Activated CD4-positive, alpha-beta T cell treated with anti-CD3 and anti-CD28 coated beads, Interleukin-10, Interleukin-2, amounts not matched to agents 100 ng/mL and 50 ng/mL, durations not matched to agents 16 hours and 8 hours (primary cell): ENCODE measurements at places on chromosomes 7 and 10.
A peak's percentile ranks its signal among the peaks of the same experiment; 100 is the strongest.

DNA sequence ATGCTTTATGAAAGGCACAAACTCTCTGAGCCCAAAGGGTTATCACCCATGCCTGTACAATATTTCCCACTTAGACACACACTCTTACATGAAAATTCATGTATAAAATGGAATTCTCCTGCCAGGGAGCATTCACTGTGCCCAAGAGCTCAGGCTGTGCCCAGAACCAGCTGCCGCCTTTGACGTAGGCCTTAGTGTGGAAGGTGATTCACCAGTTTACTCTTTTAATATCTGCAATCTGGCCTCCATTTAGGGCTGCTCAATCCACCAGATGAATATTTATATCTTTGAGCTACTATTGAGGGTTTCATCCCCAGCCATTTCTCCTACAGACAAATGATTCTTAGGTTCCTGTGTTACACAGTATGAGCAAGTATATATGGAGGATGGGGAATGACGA is 849.7 kb downstream of the CNTNAP2 start:
- DNase-seq: no peak

DNA sequence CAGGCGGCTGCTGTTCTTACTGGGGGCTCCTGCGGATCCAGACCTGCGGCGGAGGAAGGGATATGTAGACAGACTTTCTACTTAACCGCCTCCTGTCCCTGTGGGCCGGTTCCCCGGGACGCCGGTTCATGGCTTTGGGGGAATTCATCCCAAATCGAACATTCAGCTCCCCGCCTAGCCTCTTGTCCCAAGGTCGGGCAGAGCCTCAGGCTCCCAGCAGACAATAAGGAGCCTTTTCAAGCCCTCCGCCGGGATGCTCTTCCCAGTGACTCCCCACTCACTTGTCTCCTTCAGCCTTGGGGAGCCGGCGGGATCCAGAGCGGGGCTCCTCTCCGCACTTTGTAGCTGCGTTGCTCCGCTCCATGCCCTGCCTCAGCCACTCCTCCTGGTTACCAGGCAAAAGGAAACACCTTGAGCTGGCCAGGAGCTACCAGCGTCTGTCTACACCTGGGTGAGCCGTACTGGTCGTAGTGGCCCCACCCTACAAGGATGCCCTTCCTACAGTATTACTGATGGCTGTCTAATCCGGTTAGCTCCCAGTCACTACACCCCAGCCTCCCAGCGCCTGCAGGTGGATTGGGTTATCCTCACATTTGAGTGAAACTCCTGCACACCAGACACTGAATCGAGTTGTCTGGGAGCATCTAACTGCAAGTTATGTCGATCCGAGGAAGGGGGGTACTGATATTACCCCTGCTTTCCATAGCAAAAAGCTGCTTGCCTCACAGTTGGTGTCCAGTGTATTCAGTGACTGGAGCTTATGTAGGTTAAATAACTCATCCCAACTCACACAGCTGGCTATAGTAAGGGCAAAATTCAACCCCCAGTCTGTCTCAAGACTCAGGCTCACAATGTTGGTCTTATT is at the start of gene C10orf95:
C10orf95 (minus strand) TSS at position 439 of the 865 bp plus-strand sequence. CDS start 450 bp downstream, outside the sequence.
- DNase-seq: peak; percentile 13

DNA sequence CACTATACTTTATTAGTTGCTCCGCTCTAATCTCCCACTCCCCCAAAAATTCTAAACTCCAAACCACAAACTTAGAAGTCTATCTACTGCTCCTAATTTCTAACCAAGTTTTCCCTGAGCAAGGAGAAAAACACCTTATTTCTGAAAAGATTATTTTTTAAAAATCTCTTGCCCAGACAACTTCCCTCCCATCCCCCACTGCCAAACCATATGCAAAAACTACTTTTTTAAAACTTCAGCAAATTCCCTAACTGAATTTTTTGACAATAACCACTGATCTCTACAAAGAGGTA is 1.9 kb downstream of the UBE2H start:
- no peak for DNase-seq

DNA sequence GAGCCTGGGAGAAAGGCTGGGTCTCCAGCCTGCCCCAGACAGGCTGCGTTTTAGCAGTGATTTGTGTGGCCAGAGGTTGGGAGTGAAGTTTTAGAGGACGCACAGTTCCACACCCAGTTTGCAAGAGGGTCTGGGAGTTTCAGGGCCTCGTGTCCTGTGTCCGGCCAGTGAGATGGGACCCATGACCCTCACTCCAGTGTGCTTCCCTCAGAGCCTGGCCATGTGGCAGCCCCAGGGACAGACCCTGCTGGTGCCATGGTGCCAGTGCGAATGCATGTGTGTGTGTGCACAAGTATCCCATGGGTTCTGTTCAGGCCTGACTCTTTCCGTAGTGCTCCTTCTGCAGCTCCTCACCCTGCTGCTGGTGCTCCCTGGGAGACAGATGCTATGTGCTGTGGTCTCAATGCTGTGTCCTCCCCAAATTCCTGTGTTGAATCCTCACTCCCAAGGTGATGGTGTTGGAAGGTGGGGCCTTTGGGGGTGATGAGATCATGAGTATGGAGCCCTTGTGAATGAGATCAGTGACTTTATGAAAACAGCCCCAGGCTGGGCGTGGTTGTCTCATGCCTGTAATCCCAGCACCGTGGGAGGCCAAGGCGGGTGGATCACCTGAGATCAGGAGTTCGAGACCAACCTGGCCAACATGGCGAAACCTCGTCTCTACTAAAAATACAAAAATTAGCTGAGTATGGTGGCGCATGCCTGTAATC is 16.5 kb downstream of the ECHDC3 start:
- DNase-seq: no peak

DNA sequence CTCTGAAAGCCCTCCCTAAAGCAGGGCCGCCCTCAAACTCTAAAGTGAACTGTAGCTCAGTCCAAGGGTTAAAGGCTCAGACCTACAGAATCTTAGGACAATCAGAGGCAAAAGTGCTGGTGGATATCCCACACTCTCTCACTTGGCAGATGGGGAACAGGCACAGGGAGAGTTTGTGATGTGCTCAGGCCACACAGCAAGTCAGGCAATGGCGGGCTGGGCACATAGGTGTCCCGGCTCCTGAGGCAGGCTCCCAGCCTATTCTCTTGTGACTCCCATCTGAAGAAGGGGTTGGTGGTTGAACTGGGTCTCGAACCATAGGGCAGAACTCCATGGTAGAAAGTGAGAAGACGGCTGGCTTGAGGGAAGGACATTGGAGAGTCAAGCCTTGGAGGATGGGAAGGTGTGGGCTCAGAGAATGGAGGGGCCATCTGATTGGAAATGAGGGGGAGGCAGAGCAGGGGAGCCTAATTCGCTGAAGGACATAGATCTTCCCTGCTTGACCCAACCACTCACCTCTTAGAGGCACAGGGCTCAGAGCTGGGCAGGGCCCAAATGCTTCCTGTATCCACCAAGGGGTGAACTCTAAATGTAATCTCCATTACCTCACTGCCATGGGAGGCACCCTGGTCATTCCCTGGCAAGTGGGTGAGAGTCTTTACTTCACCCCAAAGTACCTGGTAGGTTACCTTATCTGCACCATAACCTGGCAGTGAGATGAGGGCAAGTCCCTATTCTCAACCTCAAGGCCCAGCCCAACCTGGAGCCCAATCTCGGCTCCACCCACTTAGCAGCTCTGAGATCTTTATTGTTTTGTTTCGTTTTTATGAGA is 4.9 kb upstream of the ZMIZ1 start:
- DNase-seq: no peak
